ENCODE measurements at places on chromosomes 2 and 18.

- DNase-seq = no peak
Measured at GRCh38 chr2:192749611-192750200, 555.0 kb upstream of the TMEFF2 start.

- DNase-seq = no peak
Measured at GRCh38 chr18:3520230-3521085, 70.5 kb downstream of the TGIF1 start.

DNA sequence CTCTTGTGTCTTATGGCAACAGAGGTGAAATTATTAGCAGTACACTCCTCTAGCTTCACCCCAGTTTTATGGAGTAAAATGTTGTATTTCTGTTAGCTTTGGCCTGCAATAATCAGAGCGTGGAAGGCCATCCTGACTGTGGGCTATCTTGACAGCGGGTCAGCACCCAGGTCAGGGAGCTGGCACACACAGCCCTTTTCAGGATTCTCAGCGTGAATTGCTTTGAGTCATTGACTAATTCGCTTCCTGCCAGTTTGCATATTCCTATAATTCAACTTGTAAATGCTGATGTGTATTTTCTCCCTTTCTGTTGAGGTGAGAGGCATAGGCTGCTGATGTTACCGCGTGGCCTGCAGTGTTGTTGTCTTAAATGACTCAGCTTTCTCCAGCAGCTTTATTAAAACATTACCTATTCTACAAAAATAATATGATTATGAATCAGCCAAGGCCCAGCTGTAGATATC lies 109.6 kb upstream of the EML6 start:
- DNase-seq = no peak

DNA sequence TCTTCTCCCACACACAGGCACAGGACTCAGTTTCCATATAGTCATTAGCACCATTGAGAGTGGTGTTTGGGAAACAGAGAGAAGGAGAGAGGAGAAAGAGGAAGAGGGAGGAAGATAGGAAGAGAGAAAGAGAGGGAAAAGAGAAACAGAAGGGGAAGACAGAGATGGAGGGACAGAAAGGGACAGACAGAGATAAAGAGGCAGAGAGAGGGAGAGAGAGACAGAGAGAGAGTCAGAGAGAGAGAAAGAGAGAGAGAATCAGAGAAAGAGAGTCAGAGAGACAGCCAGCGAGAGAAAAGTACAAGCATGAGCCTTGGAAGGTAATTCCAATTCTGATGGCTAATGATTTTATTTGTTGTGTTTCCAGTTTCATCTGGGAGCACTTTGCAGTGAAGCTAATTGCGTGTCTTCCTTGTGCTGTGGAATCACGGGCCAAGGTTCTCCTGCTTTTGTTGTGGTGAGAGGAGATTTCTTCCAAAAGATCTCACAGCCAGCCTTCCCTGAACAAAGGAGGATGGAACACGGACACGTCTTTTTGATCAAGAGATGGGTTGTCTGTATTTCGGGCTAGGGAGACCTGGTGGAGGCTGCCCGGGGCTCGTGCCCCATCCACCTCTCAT lies 153.6 kb upstream of the TWIST2 start:
- no peak for DNase-seq

DNA sequence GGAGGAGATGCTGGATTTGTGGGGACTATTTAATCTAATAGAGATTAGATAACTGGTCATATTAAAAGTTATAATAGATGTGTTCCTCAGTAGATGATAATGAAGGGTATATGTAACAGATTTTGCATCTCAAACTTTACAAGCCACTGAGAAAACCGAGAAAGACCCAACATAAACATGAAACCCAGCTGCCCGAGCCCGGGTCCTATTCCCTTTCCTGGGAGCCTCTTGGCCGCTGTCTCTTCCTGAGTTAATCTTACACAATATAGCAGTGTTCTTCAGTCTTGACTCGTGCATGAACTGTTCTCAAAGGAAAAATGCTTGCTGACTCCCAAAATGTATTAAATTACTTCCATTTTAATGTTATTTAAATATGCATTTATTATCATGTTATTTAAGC lies 94.5 kb downstream of the COPS8 start:
- no peak for DNase-seq

- DNase-seq = no peak
Measured at GRCh38 chr2:172783165-172783898, 47.7 kb downstream of the RAPGEF4 start.

DNA sequence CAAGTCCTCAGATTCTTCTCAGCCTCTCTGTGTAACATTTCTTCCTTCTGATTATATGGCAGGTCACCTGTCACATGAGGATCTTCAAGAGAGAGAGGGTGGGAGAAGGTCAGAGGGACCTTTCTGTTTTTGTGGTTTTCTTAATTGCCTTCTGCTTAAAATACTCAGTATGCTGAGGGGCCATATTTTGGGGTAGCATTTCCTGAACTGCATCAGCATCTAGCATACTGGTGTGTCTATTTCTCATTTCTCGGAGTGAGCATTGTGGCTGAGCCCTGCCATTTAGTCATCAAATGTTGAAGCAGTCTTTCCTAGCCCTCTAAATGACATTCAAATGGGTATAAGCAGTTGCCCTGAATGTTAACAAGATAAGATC lies 162.7 kb downstream of the MYO3B start:
- no peak for DNase-seq

- DNase-seq = no peak
Measured at GRCh38 chr2:232473467-232473890, 14.2 kb downstream of the ECEL1 start.

GRCh38 chr18:79852561-79853302 lies 55.0 kb downstream of the KCNG2 start:
- DNase-seq = no peak

GRCh38 chr18:59927246-59927825 lies 27.5 kb downstream of the PMAIP1 start:
- DNase-seq = no peak

- no peak for DNase-seq
Measured at GRCh38 chr18:74284191-74284979, 7.4 kb downstream of the CYB5A start.

DNA sequence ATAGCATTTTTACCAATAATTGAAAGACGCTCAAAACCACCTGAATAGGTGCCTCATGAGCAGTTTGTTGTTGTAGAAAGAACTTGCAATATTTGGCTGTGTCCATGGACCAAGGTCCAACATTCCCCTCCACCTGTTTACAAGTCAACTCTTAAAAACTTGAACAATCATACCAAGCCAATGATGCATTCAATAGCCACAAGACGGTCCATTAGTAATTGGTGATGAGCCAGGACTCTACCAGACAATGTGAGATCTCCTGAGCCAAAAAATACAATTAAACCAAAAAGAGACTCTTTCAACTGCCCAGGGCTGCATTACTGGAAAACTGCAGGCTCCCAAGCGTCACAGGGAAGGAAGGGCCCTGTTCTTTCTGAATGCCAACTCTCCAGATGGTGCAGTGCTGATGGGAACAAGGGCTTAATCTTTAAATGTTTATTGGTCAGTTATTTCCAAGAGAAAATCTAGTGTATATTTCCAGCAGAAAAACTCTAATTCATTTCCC lies 118.8 kb upstream of the EPB41L3 start:
- DNase-seq = no peak

- no peak for DNase-seq
Measured at GRCh38 chr2:159968279-159968900, 94.0 kb downstream of the PLA2R1 start.
